Frontal cortex (tissue), 4 donors: ENCODE measurements at places on chromosomes 1 and 21. TPM values are rescaled to one million over a fixed set of nuclear protein-coding genes. Genes with fewer than 3 reads are reported as not detected.

Gene HCRTR1
- 1.6 TPM for total RNA-seq

Gene RNF186
- total RNA-seq = not detected

Gene ZZZ3
- 134 TPM for total RNA-seq

Gene KRTAP20-3
- total RNA-seq = not detected

Gene CYP4X1
- total RNA-seq = 18.3 TPM

Gene PRR9
- not detected for total RNA-seq

Gene INAVA
- total RNA-seq = 0.82 TPM

Gene ASTN1
- 59.1 TPM for total RNA-seq

Gene TRPM2
- total RNA-seq = 1.6 TPM

Gene GORAB
- 14.3 TPM for total RNA-seq
